ENCODE measurements at places on chromosomes 1 and 21. TPM values are rescaled to one million over a fixed set of nuclear protein-coding genes. Genes with fewer than 3 reads are reported as not detected.

ZNF678 gene
- total RNA-seq = 5.2 TPM

CELA3A gene
- total RNA-seq = not detected

OPTC gene
- total RNA-seq = not detected

CXADR gene
- 0.34 TPM for total RNA-seq

AHDC1 gene
- total RNA-seq = 22.7 TPM

C1orf174 gene
- 28.5 TPM for total RNA-seq

ITLN1 gene
- total RNA-seq = not detected

Data from activated CD8-positive, alpha-beta T cell treated with anti-CD3 and anti-CD28 coated beads, Interleukin-2, amount 10 ng/mL, durations not matched to agents 7 days and 5 days (primary cell).